ENCODE measurements at places on chromosomes 16 and 17. TPM values are rescaled to one million over a fixed set of nuclear protein-coding genes. Genes with fewer than 3 reads are reported as not detected.

- no peaks in the 10 kb centered on the region for H3K27me3 ChIP-seq
- no peaks in the 10 kb centered on the region for H3K36me3 ChIP-seq
- H3K27ac ChIP-seq: peak overlapping the region; percentile 73
- no peak overlapping the region for H3K4me3 ChIP-seq
- no peaks in the 10 kb centered on the region for H3K4me1 ChIP-seq
- DNase-seq: no peak
Observed at GRCh38 chr17:40364906-40365305, 369 bp upstream of the GJD3 start.

- H3K36me3 ChIP-seq: no peaks in the 10 kb centered on the region
- H3K4me3 ChIP-seq: no peak overlapping the region
- DNase-seq: no peak
Observed at GRCh38 chr17:3688027-3688553, 7.9 kb downstream of the P2RX5 start.

The HS3ST3A1 gene
- total RNA-seq: 2.7 TPM

The ARRB2 gene
- total RNA-seq: 19.1 TPM

- DNase-seq: no peak
- no peak overlapping the region for H3K4me3 ChIP-seq
- H3K27ac ChIP-seq: no peak overlapping the region
Observed at GRCh38 chr17:13736916-13737315, 135.2 kb upstream of the HS3ST3A1 start.

GRCh38 chr16:3734758-3735221 is 17.5 kb upstream of the TRAP1 start:
- H3K4me1 ChIP-seq: no peaks in the 10 kb centered on the region
- peaks cover 100% of the 10 kb centered on the region for H3K36me3 ChIP-seq
- H3K4me3 ChIP-seq: no peak overlapping the region
